ENCODE measurements at places on chromosomes 6 and 20. TPM values are rescaled to one million over a fixed set of nuclear protein-coding genes. Genes with fewer than 3 reads are reported as not detected.

Gene ISM1
- total RNA-seq: not detected

Gene SH3BGRL2
- 44.3 TPM for total RNA-seq

Gene FKBP1C
- 0.35 TPM for total RNA-seq

Gene OR10C1
- not detected for total RNA-seq

Gene C20orf144
- 0.45 TPM for total RNA-seq

Gene PAK5
- total RNA-seq: 0.07 TPM

Gene C6orf52
- total RNA-seq: not detected

Gene TNFAIP3
- total RNA-seq: 22.6 TPM

Gene CRYBG1
- total RNA-seq: 45.4 TPM

Gene PLG
- not detected for total RNA-seq

Gene PLCB1
- 6.0 TPM for total RNA-seq

Gene TCF15
- total RNA-seq: not detected

Gene TFAP2D
- not detected for total RNA-seq

Gene CCN5
- 0.94 TPM for total RNA-seq

Gene DEFB116
- not detected for total RNA-seq

Gene CEP85L
- total RNA-seq: 4.4 TPM

Gene NRN1
- not detected for total RNA-seq

Gene LPA
- not detected for total RNA-seq

Gene KLHDC3
- total RNA-seq: 95.7 TPM

Gene GRIK2
- total RNA-seq: 3.3 TPM

Gene ZC3H12D
- total RNA-seq: 0.20 TPM

Gene CGA
- total RNA-seq: not detected

Gene ADGRF4
- 7.3 TPM for total RNA-seq

Gene RAD21L1
- total RNA-seq: not detected

Gene ERVFRD-1
- total RNA-seq: not detected

Gene TREM1
- 1.4 TPM for total RNA-seq

Gene MDFI
- total RNA-seq: 23.9 TPM

Gene BCKDHB
- total RNA-seq: 27.3 TPM

Gene PGC
- total RNA-seq: not detected

Gene HRH3
- total RNA-seq: not detected

Gene DDO
- total RNA-seq: 1.6 TPM

Gene ZNF343
- total RNA-seq: 6.5 TPM

Gene SRC
- total RNA-seq: 185 TPM

Gene RARS2
- total RNA-seq: 24.7 TPM

Gene GTSF1L
- not detected for total RNA-seq

Measured in Calu3 (cell line).